Sciatic nerve (tissue), 2 donors: ENCODE measurements at places on chromosomes 11 and 22. TPM values are rescaled to one million over a fixed set of nuclear protein-coding genes. Genes with fewer than 3 reads are reported as not detected.

- no peak for DNase-seq
These were observed 22.8 kb downstream of the SYN3 start for GRCh38 chr22:33035272-33035863.

The OR5F1 gene
- not detected for total RNA-seq

The PATE4 gene
- not detected for total RNA-seq

The MS4A3 gene
- total RNA-seq: 1.4 TPM

- DNase-seq: no peak
These were observed 76.9 kb downstream of the DKK3 start for GRCh38 chr11:11931461-11932055.

- no peak for DNase-seq
These were observed 32.6 kb downstream of the PPFIA1 start for GRCh38 chr11:70303070-70303469.
